Activated T-cell treated with anti-CD3 and anti-CD28 coated beads, Interleukin-2, amount 50 U/mL, for 72 hours (primary cell): ENCODE measurements at places on chromosomes 5 and 9.

- no peak for DNase-seq
Measured at GRCh38 chr5:14286574-14287421, 143.7 kb downstream of the TRIO start.

GRCh38 chr9:89558948-89559347 is 45.9 kb upstream of the GADD45G start:
- no peak for DNase-seq

GRCh38 chr9:113603048-113603375 is 139.5 kb downstream of the RGS3 start:
- DNase-seq: no peak

DNA sequence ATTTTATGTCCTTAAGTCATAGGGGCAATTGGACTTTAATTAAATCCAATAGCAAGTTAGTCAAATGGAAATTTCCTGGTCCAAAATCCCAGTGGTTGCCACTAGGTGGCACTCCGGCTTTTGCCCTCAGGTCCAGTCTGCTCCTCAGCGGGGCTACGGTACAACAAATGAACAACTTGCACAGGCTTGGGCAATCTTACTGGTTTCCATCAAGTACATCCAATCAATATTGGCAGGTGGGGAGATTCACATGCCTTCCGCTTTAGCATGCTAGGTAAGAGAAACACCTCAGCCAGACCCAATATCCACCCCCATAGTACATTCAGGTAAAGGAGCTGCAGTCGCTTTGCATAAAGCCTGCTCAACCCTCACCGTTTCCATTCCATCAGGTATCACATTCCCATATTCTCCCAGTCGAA is 6.3 kb upstream of the MXD3 start:
- peak; percentile 76 for DNase-seq

- no peak for DNase-seq
Measured at GRCh38 chr5:28305891-28306290, 1267.5 kb upstream of the CDH9 start.

DNA sequence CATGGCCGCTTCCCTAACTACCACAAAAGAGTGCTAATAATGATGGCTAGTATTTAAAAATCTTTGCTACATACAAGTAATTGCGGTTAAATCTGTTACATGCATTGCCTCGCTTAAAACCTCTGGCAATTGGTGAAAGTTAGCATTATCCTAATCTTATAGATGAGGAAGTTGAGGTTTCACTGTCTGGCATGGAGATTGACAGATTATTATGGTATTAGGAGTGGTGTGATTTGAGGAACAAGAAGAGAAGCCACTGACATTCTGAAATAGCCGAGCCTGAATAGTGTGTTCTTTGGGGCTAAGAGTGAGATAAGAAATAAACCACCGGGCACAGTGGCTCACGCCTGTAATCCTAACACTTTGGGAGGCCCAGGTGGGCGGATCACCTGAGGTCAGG is 45.3 kb upstream of the DPYSL3 start:
- DNase-seq: no peak
